Fibroblast of the conjunctiva (primary cell): ENCODE measurements at places on chromosomes 4 and X.

DNA sequence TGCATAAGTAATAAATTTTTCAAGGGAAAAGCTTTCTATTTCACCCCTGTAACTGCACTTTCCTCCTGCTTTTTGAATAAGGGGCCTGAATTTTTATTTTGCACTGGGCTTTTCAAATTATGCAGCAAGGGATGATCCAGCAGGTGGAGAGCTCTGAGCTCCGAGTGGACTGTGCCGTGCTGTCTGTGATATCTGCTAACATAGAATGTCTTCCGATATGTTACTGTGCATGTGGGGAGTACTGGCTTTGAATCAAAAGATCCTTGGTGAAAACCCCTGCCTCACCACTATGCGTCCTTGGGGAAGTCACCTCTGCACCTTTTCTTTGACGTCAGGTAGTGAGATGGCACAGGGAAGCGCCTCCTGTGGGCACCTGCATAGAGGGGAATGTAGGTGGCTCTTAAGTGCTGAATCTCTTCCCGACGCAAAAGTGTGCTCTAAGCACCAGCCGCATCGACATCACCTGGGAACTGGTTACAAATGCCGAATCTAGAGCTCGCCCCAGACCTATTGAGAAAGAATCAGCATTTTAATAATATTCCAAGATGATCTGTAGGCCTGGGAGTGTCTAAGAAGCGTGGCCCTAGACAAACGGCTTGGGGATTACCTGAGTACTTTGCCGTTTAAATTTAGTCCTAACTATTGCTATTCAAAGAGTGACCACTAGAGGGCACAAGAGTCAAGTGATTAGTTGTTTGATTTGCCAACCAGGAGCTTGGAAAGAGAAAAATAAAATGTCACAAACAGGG is 19.2 kb upstream of the WFS1 start:
- DNase-seq, result peak; percentile 51

- no peak for DNase-seq
These were observed 11.6 kb downstream of the SMIM20 start for GRCh38 chr4:25925486-25926201.

GRCh38 chr4:5528031-5528436 is 180.3 kb downstream of the EVC2 start:
- DNase-seq, result no peak

GRCh38 chrX:114581528-114582263 is 2.2 kb upstream of the HTR2C start:
- DNase-seq, result no peak

- DNase-seq, result no peak
These were observed 327.1 kb upstream of the NWD2 start for GRCh38 chr4:36917413-36917812.
